Nucleus accumbens (tissue), 56 donors: ENCODE measurements at places on chromosomes 12 and 14.

- peak; percentile 32 for DNase-seq
These were observed 40.9 kb downstream of the CCDC85C start for GRCh38 chr14:99562856-99563748.

DNA sequence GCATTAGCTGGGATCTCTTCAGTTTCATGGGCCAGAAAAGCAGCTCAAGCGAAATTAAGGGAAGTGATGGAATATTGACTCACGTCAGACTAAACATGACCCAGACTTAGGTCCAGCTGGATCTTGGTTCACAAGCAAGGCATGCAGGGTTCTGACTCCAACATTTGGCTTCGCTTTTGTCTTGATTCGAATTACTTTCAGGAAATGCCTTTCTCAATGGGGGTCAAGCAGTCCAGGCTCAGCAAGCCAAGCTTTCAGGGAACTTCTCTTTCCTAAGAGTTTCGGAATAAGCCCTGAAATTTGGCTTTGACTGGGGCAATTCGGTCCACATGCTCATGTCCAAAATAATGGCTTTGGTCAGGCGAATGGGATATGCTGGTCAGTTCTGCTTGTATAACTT lies 678.7 kb upstream of the TMEM132C start:
- DNase-seq, result no peak

GRCh38 chr14:75486318-75486717 lies 36.0 kb upstream of the BATF start:
- DNase-seq, result no peak

GRCh38 chr12:25436206-25437030 lies 116.7 kb downstream of the LMNTD1 start:
- peak; percentile 18 for DNase-seq

GRCh38 chr12:4214877-4215228 lies 58.7 kb upstream of the CCND2 start:
- no peak for DNase-seq

DNA sequence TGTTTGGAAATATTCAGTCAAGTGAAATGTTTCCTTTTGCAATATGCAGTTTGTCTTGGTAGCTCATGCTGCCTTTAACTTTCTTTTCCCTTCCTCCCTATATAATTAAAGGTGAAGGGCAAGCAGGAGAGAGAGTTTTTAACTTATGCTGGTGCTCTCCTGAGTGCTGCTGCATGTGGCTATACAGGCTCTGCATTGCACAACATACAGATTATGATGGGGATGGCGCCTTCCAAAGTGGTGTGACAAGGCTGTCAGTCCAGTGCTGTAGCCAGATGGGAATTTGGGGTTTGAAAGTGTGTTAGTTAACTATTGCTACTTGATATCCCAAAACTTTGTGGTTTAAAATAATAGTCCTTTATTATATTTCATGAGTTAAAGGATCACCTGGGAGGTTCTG lies 199.0 kb downstream of the ATP23 start:
- no peak for DNase-seq

GRCh38 chr12:41189395-41190251 lies 1.5 kb downstream of the PDZRN4 start:
- DNase-seq, result no peak
